ENCODE measurements at places on chromosomes 12 and 14.

DNA sequence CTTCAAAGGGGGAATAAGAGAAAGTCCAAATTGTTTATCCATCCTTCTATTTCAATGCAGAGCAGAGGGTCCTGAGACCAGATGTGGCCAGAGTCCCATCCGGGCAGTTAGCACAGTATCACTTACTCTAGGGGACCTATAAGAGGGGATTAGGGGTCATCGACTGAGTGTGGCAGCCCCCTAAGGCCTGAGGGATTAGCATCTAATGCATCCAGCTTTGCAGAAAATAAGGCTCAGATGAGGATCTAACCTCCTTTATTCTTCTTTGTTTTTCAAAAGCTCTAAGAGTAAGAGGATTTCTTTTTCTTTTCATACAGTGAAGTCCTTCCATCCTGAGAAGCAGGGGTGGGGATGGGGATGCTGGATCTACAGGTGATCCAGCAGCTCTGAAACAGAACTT lies 43.5 kb downstream of the NEUROD4 start:
- DNase-seq = no peak

DNA sequence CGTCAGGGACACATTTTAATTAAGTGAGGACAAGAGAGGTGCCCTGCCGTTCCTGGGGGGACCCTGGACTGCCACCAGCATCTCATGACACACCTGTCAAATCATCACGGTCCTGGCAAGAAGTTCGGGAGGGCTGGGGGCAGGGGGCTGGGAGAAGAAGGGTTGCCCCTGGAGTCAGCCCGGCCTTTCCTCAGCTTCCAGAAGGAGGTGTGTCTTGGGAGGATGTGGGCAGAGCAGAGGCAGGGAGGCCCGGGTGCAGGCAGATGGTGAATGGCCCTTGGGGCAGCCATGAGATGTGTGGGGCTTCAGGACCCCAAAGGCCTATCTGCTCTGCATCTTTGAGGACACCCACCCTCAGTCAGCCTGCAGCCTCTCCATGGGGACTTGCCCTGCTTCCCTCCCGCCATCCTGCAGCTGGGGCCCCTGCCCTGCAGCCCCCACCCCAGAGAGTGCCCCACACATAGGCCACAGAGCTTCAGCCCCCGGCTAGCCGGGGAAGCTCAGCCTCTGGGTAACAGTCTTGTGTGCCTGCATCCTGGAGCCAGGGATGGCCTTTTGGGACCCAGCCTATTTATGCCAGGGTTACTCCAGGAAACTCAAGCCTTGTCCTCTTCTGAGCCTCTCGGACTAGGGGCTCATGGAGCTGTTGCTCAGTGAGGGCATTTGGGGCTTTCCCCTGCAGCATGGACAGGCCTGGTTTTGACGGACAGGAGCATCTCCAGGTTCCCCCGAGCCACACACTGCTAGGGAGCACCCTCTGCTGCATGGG lies 178.5 kb downstream of the KIF26A start:
- peak; percentile 22 for DNase-seq

GRCh38 chr12:59093073-59093772 lies 172.9 kb upstream of the LRIG3 start:
- no peak for DNase-seq

DNA sequence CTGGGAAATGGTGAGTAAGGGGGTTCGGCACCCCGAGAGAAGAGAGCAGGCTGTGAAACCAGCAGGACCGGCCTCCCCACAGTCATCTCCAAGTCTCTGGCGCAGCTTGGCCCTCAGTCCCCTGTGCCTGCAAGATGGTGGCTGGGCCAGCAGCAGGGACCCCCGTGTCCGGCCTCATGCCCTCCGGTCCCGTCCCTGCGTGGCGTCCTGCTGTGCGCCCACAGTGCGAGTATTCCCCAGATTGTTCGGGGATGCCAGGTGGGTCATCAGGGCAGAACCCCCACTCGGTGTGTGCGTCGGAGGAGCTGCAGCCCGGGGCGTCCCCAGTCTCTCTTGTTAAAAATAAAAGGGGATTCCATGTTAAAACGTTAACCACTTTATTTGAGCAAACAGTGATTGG lies 216.9 kb upstream of the ALG10B start:
- DNase-seq = no peak

- no peak for DNase-seq
These were observed 7.6 kb downstream of the KRT4 start for GRCh38 chr12:52806169-52806811.

GRCh38 chr14:99668307-99669295 lies 15.5 kb upstream of the CYP46A1 start:
- DNase-seq = no peak

- no peak for DNase-seq
These were observed 46.9 kb downstream of the ZDHHC17 start for GRCh38 chr12:76810671-76811419.

GRCh38 chr14:92649934-92650545 lies 98.4 kb downstream of the LGMN start:
- DNase-seq = peak; percentile 60

GRCh38 chr14:104138098-104138717 lies at the start of gene KIF26A:
TSS of gene KIF26A (plus strand) at chr14:104138587. CDS start at chr14:104138723, 136 bp downstream.
- DNase-seq = no peak

- no peak for DNase-seq
These were observed 156.5 kb downstream of the PRKCH start for GRCh38 chr14:61477712-61478462.

DNA sequence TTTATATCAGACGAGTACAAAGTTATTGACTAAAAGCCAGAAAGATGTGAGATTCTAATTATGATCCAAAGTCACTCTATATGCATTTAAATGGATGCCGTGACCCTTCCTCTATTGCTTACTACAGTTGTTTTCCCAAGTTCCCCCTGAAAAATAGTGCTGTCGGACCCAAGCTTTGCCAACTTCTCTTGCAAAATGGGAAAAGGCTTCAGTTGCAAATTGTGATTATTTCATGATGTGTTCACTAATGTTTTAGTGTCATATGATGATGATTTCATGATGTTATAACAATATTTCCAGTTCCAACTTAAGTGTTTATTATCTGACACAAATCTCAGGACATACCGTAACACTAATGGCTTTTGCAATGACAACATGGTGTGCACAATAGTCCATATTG lies 534.6 kb upstream of the ATP2B1 start:
- no peak for DNase-seq

DNA sequence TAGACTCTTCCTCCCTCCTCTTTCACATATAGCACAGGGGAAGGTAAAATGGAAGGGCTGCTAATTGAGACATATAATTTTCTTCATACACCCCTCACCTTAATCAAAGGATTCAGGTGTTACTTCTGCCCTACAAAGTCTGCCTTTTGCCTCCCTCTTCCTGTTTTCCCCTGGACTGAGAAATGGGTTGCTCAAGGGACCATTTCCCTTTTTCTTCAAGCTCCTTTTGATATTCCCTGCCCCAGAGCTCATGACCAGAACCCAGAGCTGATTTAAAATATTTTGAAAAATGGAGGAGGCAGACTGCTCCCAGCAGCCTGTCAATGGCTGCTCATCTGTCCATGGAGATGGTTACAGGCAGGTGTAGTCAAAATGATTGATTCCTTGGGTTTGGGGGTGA lies 6.3 kb upstream of the PIP4K2C start:
- DNase-seq = no peak

DNA sequence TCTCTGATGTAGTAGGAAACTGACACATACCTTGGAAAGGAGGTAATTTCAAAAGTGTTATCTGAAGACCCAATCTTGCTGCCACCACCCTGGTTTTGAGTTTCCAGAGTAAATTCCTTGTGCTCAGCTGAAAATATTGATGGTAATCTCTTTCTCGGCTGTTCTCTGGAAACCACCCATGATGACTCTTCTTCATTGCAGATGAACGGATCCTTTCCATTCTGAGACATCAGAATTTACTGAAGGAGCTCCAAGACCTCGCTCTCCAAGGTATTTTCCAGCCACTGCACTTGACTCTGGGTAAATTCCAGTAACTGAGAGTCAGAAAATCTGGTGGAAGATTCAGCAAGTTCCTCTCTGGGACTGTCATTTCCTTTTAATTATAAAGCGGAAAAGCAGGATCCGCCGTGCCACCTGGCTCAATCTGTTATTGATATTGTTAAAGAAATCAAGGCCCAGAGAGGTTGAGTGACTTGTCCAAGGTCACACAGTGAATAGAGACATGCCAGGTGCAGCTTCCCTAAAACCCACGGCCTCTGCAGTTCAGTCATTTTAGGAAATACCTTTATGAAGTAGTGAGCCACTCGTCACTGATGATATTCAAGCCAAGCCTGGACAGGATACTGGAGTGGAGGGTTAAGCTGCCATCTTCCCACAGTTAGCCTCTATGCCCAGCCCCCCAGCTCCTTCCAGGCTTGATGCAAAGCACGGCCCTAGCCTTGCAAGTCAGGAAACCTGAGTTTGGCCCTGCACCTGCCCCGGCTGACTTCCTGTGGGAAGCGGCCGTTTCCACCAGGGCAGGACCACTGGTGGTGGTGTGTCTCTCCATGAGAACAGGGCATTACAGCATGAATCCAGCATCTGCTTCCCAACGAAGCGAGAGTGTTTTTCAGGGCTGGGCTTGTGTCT lies 4.7 kb downstream of the CHGA start:
- no peak for DNase-seq

GRCh38 chr14:98415766-98416165 lies 856.2 kb downstream of the BCL11B start:
- DNase-seq = no peak

DNA sequence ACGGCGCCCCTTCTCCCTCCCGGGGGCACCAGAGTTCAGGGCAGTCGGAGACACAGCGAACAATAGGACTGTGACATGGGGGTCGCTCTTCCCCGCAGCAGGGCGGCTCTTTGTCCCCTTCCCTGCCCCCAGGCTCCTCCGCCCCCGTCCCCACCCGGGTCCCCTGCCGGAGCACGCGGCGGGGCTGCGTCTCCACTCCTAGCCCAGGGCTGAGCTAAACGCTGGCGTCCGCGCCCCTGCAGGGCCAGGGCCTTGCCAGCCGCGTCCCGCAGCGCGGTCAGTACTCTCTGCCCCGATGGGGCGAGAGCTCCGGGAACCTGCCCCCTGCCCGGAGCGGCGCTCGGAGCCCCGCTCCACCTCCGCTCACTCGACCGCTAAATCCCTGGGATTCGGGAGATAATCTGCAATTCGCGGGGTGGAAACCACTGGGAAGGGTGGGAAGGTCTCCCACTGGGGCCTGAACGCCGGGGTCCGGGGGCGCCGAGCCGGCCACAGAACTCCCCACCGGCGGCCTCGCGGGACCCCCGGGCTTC lies 825 bp upstream of the CCDC85C start:
- no peak for DNase-seq

DNA sequence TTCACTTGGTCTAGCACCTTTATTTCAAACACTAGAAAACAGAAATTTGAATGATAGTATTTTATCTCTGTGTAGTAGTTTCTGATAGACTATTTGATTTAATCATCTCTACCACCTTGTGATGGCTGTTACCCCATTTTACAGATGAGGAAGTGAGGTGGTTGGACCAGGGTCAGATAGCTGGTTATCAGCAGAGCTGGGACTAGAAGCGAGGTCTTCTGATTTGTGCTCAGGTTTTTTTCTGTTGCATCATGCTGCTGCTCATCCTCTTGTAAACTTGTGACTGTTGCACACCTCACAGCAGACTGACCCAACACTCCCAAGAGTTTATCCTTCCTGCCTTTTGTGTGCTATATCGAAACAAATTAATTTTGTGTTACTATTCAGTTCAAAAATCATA lies 10.1 kb upstream of the MANSC4 start:
- no peak for DNase-seq

DNA sequence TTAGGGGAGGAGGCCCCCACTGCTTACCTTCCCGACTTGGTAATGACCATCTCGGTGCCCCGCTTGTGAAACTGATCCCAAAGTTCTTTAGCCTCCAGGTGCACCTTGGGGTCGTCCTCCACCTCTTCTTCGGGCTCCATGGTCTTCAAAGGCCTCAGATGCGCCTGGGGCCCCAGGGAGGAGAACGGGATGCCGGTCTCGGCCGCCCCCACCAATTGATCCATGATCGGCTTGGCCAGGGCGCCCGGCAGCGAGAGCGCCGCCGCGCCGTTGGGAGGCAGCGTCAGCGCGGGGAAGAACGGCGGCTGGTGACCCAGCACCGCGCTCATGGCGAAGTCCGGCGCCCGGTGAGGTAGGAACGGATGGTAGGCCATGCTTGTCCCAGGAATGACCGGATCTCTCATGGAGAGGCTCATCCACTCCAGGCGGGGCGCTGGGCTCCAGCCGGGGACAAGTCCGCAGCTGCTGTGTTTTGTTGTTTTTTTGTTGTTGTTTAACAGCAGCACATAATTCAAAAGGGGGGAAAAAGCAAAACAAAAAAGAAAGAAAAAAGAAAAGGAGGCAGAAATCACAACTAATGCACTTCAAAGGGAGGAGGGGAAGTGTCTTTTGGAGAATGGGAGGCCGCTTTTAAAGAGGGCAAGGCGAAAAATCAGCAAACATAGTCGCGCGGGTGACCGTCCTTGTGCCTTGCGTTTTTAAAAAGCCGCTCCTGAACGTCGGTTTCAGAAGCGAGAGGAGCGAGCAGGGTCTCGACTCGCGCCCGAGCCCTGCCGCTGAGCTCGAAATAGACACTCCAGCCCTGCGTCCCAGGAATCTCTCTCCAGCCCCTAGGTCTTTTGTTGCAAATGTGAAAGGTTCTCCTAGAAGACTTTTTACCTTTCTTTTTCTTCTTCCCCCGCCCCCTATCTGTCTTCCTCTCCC lies 928 bp downstream of the TBX3 start:
- DNase-seq = no peak

- DNase-seq = no peak
These were observed 160.0 kb upstream of the FBXO33 start for GRCh38 chr14:39592116-39592789.

- no peak for DNase-seq
These were observed 36.9 kb downstream of the BCL11B start for GRCh38 chr14:99234961-99235571.

DNA sequence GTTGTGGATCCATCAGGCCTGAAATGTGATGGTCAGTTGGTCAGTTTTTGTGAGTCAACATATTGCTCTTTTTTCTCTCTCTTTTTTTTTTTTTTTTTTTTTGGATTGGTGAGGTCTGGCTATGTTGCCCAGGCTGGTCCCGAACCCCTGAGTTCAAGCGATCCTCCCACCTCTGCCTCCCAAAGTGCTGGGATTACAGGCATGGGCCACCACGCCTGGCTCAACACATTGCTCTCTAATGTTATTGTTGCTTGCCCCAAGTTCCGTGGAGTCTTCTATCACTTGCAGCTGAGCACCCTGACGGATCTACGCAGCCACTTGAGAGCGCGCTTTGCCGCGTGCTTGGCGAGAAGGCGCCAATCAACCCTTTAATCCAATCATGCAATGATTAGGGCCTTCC lies 69.5 kb upstream of the DIO3 start:
- no peak for DNase-seq

GRCh38 chr12:40117818-40118217 lies 11.9 kb upstream of the SLC2A13 start:
- DNase-seq = no peak

DNA sequence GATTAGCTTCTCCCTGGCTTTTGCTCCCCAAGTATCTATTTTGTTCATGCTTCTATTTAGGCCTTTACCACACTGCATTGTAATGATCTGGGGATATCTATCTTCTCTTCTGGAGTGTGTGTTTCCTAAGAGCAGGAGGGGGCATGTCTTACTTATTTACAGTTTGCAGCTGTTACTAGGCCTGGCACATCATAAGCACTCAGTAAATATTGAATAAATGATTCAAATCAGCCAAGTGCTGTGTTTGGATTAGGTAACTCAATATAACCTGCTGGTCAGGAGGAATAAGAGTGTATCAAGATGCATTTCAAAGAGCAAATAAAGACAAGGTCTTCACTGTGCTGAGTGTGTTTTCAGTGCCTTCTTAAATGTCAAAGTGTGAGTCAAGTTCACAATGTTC lies 186.1 kb downstream of the FOXG1 start:
- DNase-seq = no peak

GRCh38 chr14:54172114-54172513 lies 215.5 kb upstream of the BMP4 start:
- no peak for DNase-seq

All from dorsolateral prefrontal cortex (tissue), 122 donors.